Osteocyte (in vitro differentiated cells): ENCODE measurements at places on chromosomes 7 and 10.

DNA sequence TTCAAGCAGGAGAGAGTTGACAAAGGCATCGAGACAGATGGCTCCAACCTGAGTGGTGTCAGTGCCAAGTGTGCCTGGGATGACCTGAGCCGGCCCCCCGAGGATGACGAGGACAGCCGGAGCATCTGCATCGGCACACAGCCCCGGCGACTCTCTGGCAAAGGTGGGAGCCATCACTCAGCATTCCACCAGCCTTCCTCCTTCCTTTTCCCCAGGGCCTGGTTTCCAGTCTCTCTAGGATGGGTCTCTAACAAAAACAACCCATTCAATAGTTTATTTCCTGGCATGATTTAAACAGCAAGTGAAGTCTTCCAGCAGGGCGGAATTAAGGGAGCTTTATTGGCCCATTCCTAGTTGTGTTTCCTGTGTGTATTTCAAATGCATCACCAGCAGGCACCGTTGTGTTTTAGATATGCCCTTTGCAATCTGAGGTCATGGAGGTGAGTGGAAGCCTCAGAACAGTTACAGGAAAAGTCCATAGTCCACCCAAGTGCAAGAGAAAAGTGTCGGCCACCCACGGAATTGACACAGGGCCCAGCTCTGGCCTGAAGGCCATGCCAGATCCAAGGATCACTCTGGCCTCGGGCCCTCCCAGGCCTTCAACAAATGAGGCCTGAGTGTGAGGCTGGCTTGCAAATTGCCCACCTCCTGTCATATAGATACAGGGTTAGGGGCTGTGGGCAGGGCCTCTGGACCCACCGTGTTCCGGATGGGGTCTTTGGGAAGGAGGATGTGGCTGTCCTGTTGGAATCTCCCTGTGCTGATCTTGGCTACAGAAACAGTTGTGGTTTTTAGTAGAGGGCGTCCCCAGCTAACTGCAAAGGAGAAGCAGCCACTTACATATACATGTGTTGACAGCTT lies 46.9 kb upstream of the TRIM8 start:
- no peak for DNase-seq

DNA sequence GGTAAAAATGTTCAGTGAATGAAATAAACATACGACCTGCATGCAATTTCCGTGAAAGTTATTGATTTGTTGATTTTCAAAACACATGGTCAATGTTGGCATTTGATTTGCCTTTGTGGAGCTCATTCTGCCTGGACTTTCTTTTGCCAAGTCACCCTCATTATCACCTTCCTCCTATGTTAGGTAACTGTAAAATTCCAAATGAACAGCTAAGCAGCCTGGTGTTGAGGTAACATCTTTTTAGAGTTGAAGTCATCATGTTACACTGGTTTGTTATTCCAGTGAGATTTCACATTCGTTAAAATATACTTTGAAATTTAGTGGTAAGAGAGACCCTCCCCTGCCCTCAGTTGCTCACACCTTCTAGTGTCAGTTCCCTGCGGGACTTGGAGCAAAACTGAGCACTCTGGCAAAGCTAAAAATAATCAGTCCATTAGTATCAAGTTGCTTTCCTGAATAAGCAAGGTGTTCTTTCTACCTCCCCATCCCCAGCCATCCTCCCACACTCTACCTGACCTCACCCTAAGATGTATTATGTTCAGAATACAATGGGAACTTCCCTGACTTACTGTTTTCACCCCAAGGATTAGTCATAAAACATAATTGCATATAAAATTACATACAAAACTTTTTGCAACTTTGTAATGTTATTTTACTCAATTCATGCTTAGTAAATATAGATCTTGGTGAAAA lies 283.3 kb upstream of the SEMA3A start:
- no peak for DNase-seq

- DNase-seq: no peak
Measured at GRCh38 chr7:137084607-137085380, 216.3 kb downstream of the CHRM2 start.

GRCh38 chr10:37125191-37125732 lies at the start of gene ANKRD30A:
Gene ANKRD30A (plus strand): TSS chr10:37125598. CDS start chr10:37125788, 190 bp downstream.
- no peak for DNase-seq

- no peak for DNase-seq
Measured at GRCh38 chr7:27518561-27519350, 143.9 kb downstream of the HIBADH start.

GRCh38 chr7:65235586-65235985 lies 138.1 kb upstream of the ZNF92 start:
- no peak for DNase-seq

DNA sequence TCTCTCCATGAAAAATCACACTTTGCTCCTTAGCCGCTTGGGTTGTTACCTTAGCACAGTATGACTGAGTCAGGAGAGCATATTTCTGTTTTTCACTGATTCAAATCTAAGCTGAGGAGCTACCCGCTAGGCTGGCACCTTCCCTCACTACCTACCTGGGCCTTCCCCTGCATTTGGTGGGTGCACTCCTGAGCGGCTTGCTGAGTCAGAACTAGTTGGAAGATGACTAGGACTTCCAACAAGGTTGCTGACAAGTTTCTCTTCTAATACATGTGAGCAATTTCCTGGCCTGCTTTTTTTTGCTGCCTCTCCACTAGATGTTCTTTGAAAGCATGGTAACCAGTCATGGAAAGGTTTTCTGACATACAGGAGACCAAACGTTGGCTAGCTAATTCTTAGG lies 43.8 kb upstream of the SEC61G start:
- DNase-seq: no peak

GRCh38 chr10:126015413-126015812 lies 119.0 kb downstream of the FANK1 start:
- no peak for DNase-seq

GRCh38 chr7:153682628-153683027 lies 369.6 kb upstream of the DPP6 start:
- DNase-seq: no peak

- DNase-seq: peak; percentile 82
Measured at GRCh38 chr10:133163889-133164815, 4.1 kb downstream of the KNDC1 start.

GRCh38 chr10:30903397-30904138 lies 128.1 kb downstream of the ZNF438 start:
- no peak for DNase-seq

GRCh38 chr7:75611557-75612178 lies 119.5 kb downstream of the SPDYE5 start:
- DNase-seq: no peak

DNA sequence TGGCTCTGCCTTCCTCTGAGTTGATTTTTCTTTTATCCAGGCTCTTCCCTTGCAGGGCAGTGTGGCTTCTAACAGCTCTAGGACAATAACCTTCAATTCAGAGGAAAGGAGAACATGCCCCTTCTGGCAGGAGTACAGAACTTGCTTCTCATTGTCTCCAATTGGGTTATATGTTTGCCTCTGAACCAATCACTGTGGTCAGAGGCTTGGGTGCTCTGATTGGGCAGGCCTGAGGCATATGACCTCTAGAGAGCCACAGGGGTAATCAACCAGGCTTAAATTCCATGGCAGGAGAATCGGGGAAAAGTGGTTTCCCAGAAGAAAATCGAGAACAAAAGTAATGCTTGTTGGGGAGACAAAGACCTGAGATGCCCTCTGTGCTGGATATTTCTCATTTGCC lies 240.0 kb downstream of the REEP3 start:
- DNase-seq: no peak

DNA sequence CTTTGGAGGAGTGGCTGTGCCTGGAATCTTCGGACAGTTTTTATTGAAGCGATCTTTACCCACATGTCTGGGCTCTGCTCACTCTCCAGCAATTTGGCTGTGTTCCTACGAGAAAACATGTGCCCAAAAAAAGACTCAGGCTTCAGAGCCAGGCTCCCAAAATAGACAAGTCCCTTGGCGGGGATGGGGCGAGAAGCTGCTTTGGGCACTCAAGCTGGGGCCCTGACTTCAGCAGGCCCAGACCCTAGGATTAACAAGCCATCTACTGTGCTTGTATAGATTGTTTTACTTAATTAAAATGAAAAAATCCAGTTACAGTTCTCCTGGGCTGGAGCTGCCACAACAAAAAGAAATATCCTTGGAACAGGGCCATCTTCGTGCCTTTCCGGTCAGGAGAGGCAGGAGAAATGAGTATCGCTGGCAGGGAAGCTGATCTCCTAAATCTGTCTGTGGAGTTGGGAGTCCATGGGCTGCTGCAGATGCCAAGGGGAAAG lies 51.4 kb upstream of the PDCD4 start:
- no peak for DNase-seq

DNA sequence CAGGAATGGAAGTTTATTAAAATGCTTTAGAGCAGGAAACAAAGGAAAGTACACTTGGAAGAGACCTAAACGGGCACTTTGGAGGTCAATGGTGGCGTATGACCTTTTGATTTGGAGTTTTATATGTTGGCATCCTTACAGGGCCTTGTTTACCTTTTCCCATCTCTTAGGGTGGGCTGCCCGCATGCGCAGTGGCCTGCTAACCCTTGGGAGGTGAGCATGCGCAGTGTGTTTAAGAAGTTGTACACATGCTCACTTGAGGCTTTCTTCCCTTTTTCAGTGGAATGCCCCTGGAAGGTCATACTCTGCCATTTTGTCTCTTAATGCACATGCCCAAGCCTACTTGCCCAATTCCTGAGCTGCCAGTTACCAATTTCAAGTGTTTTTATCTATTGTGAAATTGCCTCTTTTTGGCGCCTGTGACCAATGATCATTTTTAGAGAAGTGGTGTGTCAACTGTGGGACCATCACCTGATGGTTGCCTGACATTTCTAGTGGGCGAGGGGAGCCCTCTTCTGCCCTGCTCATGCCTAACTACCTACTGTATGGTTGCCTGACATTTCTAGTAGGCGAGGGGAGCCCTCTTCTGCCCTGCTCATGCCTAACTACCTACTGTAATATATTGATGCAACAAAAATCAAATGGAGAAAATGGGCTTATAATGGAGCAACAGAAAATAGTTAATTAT lies 138.0 kb downstream of the PPP1R9A start:
- DNase-seq: no peak

- DNase-seq: no peak
Measured at GRCh38 chr10:1233031-1233430, 176.8 kb downstream of the WDR37 start.

- no peak for DNase-seq
Measured at GRCh38 chr7:91634485-91635177, 245.9 kb downstream of the MTERF1 start.

GRCh38 chr10:14843327-14843988 lies 5.4 kb downstream of the HSPA14 start:
- no peak for DNase-seq

- peak; percentile 57 for DNase-seq
Measured at GRCh38 chr7:45211066-45211465, 53.5 kb downstream of the RAMP3 start.

GRCh38 chr7:26428571-26428970 lies 136.9 kb downstream of the SNX10 start:
- DNase-seq: no peak

GRCh38 chr10:81136261-81136660 lies 598.6 kb downstream of the SH2D4B start:
- DNase-seq: no peak

DNA sequence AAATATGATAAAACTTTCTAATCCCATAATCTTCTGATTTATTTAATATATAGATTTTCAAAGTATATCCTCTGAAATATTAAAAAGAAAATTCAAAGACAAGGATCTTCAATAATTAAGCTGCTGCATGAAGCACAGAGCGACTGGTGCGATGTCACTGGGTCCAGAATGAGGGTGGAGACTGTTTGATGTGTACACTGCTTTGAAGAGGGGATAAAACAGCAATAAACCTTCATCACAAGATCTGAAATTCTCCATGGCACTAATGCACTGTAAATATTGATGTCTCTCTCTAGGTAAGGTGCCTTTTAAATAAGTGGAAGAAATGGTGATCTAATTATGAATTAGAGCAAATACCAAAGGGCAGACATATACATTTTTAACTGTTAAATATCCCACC lies 337.8 kb downstream of the PARD3 start:
- DNase-seq: no peak

GRCh38 chr10:869171-869570 lies 62.3 kb downstream of the LARP4B start:
- no peak for DNase-seq

- DNase-seq: no peak
Measured at GRCh38 chr7:151657173-151657572, 137.5 kb upstream of the RHEB start.

GRCh38 chr10:47113907-47114500 lies 186.0 kb upstream of the GDF10 start:
- DNase-seq: peak; percentile 34

DNA sequence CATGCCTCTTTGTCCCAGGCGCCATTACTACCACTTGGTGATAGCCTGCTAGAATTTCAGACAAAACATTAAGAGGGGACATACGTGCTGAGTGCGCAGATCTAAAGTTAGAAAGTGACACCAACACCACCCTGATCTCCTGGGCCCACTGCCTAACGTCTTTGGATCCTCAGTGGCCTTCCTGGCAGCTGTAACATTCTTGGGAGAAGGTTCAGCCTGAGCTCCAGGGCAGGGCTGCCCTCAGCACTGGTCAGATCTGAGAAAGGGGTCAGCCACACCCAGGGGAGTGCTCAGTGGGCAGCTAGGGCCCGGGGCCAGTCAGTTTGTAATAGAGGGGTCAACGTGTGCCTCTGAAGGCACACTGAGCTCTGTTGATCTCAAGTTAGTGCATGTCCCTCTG lies 48.4 kb downstream of the ZCCHC24 start:
- DNase-seq: no peak
